ENCODE measurements at places on chromosomes 7 and 10.
A peak's percentile ranks its signal among the peaks of the same experiment; 100 is the strongest.

DNA sequence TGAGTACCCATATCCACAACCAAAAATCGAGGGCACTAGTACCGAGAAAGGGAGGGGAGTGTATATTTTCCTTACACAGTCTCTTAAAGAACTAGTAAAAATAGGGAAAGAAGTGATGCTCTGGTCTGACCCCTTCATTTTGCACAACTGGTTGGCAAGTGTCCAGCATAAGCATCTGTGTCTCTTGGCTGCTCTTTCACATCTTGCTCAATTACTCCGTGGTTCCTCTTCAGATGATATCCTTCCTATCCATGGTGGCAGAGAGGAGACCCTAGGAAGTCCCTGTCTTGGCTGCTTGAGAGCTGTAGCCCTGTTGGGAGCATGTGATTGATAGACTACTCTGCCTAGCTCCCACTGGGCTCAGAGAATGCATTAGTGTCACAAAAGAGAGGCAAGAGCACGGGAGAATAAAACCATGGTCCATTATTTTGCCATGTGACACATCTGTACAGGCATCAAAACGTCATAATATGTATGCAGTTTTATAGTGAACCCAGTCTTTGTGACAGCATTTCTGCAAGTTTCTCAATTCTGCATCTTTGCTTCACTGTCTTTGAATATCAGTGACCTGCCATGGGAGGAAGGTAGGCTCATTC is 111.8 kb upstream of the ANKRD1 start:
- H3K4me1 ChIP-seq: peaks cover 5% of the 10 kb centered on the region
- peaks cover 17% of the 10 kb centered on the region for H3K27me3 ChIP-seq
- H3K27ac ChIP-seq: no peak overlapping the region
- no peaks in the 10 kb centered on the region for H3K36me3 ChIP-seq
- peak; percentile 81 for DNase-seq
- H3K4me3 ChIP-seq: no peak overlapping the region

DNA sequence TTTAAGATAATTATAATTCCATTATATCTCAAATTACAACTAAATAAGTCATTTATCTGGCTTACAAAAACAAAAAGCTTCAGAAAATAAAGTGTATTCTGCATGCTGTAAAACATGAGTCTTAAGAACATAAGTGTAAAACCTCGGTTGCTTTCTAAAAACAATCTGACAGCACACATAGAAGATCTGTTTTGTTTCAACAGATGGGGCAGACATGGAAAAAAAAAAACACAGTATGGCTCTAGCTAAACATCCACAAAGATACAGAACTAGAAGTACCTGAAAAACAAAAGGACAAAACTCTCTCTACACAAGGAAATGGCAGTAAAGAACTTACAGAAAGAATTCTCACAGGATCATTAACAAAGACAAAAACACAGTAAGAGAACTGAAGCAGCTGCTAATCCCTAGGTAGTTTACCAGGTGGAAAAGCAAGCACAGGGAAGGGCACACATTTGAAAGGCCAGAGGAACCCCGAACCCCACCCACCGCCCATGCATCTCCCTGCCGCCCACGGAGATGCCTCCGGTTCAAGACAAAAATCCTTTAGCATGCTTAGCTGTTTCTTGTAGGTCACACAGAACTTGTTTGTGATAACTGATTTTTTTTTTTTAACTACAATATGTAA is 42.5 kb downstream of the DLD start:
- peak overlapping the region; percentile 54 for H3K27ac ChIP-seq
- H3K4me1 ChIP-seq: peaks cover 11% of the 10 kb centered on the region
- no peak overlapping the region for H3K4me3 ChIP-seq
- no peak for DNase-seq
- no peaks in the 10 kb centered on the region for H3K36me3 ChIP-seq

- no peaks in the 10 kb centered on the region for H3K27me3 ChIP-seq
- H3K4me3 ChIP-seq: no peak overlapping the region
- no peak overlapping the region for H3K27ac ChIP-seq
- peaks cover 5% of the 10 kb centered on the region for H3K36me3 ChIP-seq
These were observed 39.3 kb downstream of the TRIM24 start for GRCh38 chr7:138499340-138499739.

- H3K36me3 ChIP-seq: no peaks in the 10 kb centered on the region
- H3K4me3 ChIP-seq: no peak overlapping the region
- H3K4me1 ChIP-seq: no peaks in the 10 kb centered on the region
- H3K27ac ChIP-seq: no peak overlapping the region
These were observed 929.7 kb upstream of the KCND2 start for GRCh38 chr7:119343289-119343688.

GRCh38 chr10:110076559-110077318 is 69.0 kb downstream of the ADD3 start:
- H3K4me3 ChIP-seq: peak overlapping the region; percentile 10
- H3K36me3 ChIP-seq: no peaks in the 10 kb centered on the region
- DNase-seq: peak; percentile 91
- H3K4me1 ChIP-seq: peaks cover 29% of the 10 kb centered on the region

DNA sequence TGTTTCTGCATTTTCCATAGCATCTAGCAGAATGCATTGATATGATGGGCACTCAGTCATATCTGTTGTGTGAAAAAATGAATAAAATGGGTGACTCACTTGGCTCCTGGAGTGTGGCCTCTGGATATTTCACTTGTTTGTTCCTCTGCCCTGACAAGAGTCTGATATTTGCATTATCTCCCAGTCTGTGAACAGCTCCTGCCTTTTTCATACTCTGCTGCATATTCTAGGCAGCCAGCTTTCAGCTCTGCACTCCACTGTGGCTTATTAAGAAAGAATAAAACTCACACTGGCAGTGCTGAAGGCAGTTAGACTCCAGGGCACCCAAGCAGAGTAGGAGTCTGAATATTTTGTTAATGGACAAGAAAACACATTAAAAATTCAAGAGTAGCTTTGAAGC is 623.9 kb downstream of the SORCS1 start:
- peaks cover 8% of the 10 kb centered on the region for H3K4me1 ChIP-seq
- no peak overlapping the region for H3K4me3 ChIP-seq
- H3K36me3 ChIP-seq: no peaks in the 10 kb centered on the region
- DNase-seq: peak; percentile 46
